Activated CD4-positive, alpha-beta T cell treated with anti-CD3 and anti-CD28 coated beads, Interleukin-2, Interleukin-6, amounts not matched to agents 100 ng/mL and 50 ng/mL, durations not matched to agents 16 hours and 8 hours (primary cell): ENCODE measurements at places on chromosomes 13 and 19.
A peak's percentile ranks its signal among the peaks of the same experiment; 100 is the strongest.

DNA sequence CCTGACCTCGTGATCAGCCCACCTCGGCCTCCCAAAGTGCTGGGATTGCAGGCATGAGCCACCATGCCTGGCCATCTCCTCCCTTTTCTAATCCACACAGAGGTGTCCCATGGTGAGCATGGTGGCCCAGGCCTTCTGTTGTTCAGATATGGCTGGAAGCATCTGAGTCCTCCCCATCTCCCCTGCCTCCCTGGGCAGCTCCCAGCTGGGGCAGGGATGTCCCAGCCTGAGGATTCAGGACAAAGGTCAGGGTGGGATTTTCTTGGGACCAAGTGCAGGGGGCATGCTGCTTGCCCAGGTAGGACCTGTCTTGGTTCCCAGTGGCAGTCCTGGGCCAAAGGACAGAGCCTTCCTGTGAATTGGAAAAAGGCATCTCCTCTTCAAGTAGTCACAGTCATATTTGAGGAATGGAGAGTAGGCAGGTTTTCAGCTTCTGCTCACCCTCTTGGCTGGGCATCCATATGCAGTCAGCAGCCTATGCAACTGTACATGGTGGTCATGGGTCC lies 10.8 kb downstream of the ADGRE2 start:
- DNase-seq, result no peak

- DNase-seq, result peak; percentile 8
Measured at GRCh38 chr13:112483299-112483698, 104.7 kb downstream of the TUBGCP3 start.

GRCh38 chr19:38946229-38947010 lies 15.7 kb downstream of the MRPS12 start:
- DNase-seq, result no peak

DNA sequence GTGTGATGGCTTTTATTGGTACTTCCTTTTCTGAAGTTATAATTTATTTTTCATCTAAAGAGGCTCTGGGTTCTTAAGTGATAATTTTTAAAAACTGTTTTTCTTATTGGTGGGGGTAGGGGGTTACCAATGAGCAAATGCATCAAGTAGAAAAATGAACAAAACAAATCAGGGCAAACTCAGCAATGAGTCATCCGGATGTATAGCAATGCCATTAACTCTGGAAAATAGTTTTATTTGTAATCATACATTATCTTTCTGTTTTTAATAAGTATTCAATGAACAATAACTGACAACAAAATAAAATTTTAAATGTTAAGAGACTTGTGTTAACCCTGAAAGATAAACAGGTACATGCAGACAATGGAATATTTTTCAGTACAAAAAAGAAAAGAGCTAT lies 67.6 kb downstream of the UFM1 start:
- DNase-seq, result no peak

- DNase-seq, result no peak
Measured at GRCh38 chr19:2054763-2055162, 3.7 kb upstream of the MKNK2 start.

GRCh38 chr13:109654341-109655205 lies 131.8 kb downstream of the IRS2 start:
- no peak for DNase-seq

DNA sequence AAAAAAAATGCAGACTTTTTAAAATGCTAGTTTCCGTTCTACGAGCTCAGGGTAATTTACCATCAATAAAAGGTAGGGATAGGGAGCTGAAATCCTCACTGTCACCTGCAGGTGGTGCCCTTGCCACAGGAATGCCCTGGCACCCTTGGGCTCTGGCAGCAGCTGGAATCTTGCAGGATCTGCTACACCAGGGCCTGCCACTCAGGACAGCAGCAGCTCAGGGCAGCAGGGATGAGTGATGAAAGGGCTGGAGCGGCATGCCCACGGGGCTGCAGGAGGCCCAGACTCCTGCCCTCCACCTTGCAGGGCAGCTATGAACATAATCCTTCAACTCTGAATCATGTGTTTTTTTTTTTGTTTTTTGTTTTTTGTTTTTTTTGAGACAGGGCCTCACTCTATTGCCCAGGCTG lies 54.0 kb downstream of the GNG7 start:
- peak; percentile 73 for DNase-seq

GRCh38 chr13:40179445-40180281 lies 486.8 kb downstream of the FOXO1 start:
- no peak for DNase-seq

DNA sequence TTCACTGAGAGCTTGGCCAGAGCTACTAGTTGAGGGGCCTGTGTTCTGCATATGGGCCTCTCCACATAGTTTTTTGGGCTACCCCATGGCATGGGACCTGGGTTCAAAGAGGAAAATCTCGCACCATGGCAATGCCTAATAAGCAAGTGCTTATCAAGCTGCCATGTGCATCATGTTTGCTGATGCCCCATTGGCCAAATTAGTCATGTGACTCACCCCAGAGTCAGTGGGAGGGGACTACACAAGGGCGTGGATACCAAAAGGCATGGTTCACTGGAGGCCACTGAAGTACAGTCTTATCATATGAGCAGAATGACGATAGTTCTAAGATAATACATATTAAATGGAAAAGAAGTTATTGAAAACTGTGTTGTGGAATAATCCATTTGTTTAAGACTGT lies 214.8 kb downstream of the LMO7 start:
- DNase-seq, result no peak

DNA sequence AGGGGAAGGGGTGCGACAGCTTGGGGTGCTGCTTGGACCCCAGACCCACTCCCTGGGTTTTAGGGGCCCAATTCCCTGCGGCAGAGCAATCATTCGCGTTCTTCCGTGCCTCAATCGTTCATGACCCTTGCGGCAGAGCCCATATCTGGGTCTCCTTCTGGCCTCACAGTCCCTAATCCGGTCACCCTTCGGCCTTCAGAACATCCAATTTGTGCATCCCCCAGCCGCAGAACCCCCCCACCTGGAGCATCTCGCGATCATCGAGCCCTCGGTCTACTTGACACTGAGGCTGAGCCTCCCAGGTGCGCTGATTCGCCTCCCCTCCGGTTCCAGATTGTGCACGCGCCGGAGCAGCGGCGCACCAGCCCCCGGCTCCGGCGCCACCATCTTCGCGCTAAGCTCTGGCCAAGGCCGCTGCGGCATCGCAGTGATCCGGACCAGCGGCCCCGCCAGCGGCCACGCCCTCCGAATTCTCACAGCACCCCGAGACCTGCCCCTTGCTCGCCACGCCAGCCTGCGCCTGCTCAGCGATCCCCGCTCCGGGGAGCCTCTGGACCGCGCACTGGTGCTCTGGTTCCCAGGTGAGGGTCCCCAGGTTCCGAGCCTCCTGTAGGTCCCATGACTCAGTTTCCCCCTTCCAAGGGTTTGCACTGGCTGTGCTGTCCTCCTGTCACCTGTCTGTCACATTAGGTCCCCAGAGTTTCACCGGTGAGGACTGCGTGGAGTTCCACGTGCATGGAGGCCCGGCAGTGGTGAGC lies 501 bp downstream of the GTPBP3 start:
- DNase-seq, result peak; percentile 66

DNA sequence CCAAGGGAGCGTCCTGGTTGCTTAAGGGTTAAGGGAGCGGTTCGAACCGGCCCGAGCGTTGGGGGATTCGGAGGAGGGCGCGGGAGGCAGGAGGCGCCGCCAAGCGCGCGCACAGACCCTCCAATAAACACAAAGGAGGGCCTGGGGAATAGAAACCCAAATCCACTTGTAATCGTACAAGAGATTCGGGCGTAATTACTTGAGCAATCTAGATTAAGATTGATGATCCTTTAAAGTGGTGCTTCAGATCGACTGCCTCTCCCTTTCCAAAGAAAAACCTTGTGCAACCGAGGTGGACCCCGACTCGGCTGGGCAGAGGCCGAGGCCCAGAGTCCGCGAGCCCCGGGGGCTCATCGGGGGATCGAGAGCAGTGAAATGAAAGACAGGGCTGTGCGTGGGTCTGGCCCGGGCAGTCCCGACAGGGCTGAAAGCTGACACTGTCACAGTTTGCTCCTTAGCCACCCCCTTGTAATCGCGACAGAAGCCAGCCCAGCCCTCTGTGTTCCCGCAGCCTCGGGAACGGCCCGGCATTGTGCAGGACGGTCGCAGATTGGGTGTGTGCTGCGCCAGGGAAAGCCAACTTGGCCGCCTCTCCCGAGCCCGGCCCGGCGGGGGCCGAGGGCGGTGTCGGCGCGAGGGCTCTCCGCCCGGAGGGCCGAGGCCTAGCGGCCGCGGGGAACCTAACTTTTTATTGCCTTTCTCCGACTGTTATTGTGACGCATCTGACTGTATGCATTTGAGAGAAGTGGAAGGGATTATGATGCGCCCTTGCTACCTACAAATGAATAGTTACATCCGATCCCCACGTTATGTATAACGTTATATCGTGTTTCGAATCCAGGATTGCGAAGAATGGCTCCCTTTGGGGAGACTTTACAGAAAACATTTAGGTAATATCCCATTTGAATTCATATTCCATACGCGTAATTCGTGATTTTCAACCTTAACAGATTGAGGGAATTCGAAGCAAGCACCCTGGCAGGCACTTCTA lies 5.5 kb downstream of the MAB21L1 start:
- DNase-seq, result no peak

- peak; percentile 67 for DNase-seq
Measured at GRCh38 chr13:99911965-99912566, 59.5 kb downstream of the ZIC5 start.

DNA sequence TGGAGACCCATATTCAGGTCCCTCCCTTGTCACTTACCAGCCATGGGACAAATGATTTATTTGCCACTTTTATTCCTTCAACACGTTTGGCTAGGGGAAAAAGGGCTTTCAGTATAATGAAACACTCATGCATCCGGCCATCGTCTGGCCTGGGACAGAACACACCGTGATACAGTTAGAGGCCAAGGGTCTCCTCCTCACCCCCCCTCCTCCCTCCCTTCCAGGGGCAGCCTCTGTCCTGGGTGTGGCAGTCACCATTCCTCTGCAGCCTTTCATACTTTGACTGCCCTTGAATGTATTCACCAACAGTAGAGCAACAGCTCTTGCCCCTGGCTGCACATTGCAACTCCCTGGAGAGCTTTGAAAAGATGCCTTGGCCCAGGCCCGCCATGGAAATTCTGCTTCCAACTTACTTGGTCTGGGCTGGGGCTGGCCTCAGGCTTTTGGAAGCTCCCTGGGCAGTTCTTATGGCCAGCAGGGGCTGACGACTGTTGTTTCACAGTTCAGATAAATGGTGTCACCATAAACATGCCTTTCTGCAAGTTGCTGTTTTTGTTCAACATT lies 3.0 kb downstream of the PAK4 start:
- no peak for DNase-seq

GRCh38 chr19:45150751-45151281 lies 10.0 kb downstream of the NKPD1 start:
- no peak for DNase-seq

DNA sequence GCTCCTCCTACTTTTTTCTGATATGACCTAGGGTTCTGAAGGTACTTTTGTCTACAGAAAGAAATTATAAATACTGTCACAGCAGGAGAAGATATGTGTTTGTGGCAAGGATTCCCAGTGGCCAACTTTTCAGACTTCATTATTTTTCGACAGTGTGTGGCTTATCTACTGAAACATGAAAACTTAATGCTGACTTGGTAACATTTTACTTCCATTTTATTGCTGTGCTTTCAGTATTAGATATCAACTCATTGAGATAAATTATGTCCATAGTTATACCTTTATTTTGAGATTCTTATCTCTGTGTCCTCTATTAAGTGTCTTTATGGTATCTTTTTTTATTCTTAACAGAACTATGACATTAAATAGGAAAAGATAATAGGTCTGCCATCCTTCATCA lies 700.0 kb downstream of the PCDH9 start:
- DNase-seq, result no peak

DNA sequence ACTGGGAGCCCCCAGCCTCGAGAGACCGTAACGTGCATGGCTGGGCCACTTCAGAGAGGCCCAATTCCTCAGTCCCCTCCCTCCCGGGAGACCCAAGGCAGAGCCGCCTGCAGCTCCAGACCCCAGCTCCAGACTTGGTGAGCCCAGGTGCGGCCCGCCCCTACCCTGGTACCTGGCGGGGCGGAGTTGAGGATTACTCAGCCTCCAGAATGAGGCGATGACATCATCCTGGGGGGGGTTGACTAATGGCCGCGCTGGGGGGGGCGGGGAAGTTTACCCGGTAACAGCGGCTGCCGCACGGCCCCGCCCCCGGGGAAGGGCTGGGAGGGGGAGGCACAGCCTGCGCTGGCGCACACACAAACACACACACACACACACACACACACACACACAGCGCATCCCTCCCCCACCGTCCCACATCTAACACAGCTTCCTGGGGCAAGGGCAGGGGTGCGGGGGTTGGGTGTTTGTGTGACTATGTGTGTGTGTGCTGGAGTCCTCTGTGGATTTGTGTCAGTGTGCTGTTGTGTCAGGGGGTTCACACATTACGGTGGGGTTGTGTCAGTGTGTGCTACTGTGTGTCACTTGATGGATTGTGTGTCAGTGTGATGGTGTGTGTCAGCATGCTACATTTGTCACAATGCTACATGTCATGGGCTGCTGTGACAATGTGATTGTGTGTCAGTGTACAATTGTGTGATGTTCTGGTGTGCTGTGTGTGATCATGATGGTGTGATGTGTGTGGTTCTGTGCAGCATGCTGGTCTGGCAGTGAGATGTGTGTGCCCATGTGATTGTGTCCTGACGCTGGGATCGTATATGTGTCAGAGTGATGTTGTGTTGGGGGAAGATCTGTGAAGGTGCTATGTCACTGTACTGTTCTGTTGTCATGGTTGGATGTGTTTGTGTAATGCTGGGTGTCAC lies 10.3 kb upstream of the BBC3 start:
- DNase-seq, result peak; percentile 78

- no peak for DNase-seq
Measured at GRCh38 chr19:42203700-42204099, 13.8 kb downstream of the DEDD2 start.

- DNase-seq, result no peak
Measured at GRCh38 chr13:57409656-57410055, 221.9 kb upstream of the PCDH17 start.

GRCh38 chr19:40398417-40399131 lies 8.6 kb upstream of the HIPK4 start:
- peak; percentile 70 for DNase-seq

DNA sequence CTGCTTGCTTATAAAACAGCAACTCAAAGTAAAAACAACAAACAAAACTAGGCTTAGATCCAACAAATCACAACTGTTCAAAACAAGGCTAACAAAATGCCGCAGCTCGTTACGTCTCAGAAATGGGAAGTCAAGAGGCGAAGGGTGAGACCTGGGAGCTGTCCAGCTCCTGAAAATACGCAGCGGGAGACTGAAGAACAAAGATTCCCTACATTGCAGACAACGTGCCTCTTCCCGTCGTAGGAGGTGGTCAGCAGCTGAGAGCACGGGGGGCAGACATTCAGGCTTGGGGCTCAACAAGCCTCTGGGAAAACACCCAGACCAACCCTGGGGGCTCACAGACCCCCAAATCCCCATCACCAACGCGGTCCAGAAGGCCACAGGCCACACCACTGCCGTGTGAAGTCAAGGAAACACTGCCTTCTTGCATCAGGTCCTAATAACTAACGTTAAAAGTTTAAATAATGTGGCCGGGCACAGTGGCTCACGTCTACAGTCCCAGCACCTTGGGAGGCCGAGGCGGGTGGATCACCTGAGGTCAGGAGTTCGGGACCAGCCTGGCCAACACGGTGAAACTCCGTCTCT lies 13.5 kb downstream of the PLPP2 start:
- no peak for DNase-seq

GRCh38 chr13:103287659-103288058 lies 221.4 kb upstream of the SLC10A2 start:
- no peak for DNase-seq
